Heart right ventricle (tissue), 16 donors: ENCODE measurements at places on chromosomes 6 and 20. TPM values are rescaled to one million over a fixed set of nuclear protein-coding genes. Genes with fewer than 3 reads are reported as not detected.

Gene DEFB132
- polyA plus RNA-seq = not detected

Gene DLK2
- polyA plus RNA-seq = 4.5 TPM

Gene MAP7
- polyA plus RNA-seq = 0.48 TPM

DNA sequence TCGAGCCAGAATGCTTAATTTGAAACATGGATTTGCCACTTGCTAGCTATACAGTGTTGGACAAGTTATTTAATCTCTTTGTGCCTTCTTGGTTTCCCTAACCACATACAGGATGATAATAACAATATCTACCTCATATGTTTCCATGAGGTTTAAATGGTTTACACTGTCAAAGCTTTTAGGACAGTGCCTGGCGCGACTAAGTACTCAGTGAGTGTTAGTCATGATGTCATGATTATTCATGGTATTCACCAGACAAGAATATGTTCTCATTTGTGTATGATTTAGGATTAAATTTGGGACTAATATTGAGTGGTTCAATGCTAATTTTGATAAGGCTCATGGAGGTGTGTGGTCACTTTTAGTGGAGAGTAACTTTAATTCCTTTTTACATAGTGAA is 167.4 kb downstream of the EYA4 start:
- DNase-seq = no peak

DNA sequence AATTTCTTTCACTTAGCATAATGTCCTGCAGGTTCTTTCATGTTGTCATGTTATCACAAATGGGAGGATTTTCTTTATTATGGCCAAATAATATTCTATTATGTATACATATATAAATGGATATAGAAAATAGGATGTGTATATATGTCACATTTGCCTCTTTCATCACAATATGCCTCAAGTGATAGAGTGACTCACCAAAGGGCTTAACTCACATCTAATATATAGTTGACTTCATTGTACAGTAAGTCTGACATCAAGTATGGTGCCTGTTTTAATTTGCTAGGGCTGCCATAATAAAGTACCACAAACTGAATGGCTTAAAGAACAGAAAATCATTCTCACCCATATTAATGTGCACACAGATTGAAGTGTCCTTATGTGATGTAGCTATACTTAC is 436.1 kb upstream of the FLRT3 start:
- no peak for DNase-seq

DNA sequence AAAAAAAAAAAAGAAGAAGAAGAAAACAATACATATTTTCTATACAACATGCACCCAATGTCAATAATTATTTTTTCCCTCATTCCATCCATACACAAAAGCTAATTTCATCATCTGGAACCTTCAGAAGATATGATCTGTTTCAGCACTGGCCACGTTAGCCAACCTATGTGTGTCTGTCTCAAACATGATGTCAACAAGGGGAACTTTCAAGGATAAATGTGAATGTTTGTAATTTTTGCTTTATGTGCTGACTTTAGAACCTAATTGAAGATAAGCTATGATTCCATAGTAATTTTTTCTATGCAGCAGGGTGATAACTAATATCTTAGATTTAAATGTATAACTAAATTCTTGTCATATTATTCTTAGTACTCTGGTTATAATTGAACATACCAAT is 37.9 kb downstream of the IPCEF1 start:
- no peak for DNase-seq

DNA sequence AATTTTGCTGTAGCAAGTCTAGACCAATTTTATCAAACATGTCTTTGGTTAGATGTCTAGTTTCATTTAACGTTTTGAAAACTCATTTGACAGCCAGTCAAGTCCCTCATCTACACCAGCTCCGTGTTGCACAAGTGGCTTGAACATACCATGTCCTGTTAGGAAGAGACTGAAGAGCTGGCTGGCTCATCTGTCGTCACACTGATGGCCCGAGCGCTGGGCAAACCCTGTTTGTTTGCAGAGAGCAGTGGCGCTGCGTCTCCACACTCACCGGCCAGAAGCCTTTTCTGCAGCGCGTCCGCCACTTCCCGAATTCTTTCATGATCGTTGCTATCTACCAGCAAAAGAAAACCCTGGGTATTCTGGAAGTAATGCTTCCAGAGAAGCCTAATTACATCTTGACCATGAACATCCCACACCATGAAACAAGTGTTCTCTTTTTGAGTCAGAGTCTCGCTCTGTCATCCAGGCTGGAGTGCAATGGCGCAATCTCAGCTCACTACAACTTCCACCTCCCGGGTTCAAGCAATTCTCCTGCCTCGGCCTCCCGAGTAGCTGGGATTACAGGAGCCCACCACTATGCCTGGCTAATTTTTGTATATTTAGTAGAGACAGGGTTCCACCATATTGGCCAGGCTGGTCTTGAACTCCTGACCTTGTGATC is 10.7 kb upstream of the TCFL5 start:
- no peak for DNase-seq

DNA sequence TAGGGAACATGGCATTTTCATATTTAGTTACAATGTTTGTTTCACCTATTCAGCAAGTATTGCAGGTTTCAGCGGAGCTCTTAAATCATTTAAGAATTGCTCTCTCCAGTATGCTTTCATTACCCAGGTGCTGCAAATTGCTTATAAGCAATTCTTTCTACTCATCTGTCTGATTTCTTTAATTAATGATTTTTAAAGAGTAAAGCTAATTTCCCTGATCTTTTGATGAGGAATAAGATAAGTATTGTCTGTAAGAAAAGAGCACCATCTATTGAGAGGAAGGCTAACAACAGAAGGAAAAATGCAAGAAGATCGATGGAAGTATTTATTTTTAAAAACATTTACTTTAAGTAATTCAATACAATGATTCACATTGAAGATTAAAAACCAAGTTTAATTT is 2.0 kb downstream of the OPRM1 start:
- no peak for DNase-seq

DNA sequence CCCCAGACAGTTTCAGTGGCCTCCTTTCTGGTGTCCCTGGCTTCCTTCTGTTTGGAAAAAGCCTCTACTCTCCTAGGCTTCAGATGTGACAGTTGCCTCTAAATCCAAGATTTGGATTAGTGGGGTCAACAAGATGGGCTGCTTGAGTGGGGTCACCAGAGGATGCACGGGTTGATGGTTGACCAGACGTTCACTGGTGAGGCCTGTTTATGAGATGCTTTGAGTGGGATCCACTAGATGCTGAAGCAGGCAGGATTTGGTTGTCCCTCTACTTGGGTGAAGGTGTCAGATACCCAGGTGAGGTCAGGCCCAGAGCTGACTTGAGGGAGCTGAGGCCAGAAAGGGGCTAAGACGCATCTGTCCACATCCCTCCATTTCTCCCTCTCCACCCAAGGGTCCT is 8.1 kb upstream of the DLGAP4 start:
- DNase-seq = no peak

DNA sequence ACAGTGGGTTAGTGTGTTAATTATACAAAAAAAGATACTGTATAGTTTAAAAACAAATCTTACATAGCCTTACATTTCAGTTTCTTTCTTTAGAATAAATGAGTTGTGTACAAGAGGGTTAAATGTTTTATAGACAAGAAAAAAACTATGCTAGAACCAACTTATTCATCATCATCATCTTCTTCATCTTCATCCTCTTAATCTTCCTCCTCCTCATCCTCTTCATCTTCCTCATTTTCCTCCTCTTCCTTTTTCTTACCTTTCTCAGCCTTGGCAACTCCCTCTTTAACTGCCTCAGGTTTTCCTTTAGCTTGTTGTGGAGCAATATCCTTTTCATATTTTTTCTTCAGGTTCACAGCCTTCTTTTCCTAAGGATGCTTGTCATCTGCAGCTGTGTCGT is 53.7 kb downstream of the RPS12 start:
- DNase-seq = no peak
